Muscle of back (tissue), 13 donors: ENCODE measurements at places on chromosomes 2 and 18.

- no peak for DNase-seq
Observed at GRCh38 chr18:80252136-80252535, 4.8 kb upstream of the PARD6G start.

DNA sequence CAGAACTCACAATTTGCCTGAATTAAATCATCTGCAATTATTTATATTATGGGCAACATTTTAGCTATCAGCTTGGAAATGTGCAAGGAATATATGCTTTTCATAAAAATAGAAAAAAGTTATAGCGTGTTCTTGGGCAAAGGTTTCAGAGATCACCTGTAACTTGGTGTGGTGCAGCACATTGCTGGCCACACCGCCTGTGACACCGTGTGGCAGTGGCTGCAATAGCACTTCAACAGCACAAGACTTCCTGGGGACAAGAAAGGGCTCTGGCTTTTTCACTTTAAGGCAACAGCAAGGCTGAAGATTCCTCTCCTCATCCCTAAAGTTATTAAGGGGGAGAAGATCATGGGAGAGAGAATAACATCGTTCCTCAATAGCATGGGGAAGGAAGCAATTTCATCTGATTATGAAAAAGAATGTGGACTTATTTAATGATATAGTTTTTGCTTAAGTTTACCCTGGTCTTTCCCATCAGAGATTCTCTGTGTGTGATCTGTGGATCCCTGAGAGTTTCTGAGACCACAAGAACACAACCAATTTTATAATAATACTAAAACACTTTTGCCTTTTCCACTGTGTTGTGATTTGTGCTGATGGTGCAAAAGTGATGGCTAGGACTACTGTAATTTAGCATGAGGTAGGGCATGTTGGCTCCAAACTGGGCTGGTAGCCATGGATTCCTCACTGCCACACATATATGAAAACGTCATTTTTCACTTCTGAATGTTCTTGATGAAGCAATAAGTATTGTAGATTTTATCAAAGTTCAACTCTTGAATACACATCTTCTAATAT, 15.0 kb upstream of the SERPINB3 start:
- DNase-seq: no peak

GRCh38 chr2:64114063-64114911, 29.9 kb downstream of the PELI1 start:
- no peak for DNase-seq

- no peak for DNase-seq
Observed at GRCh38 chr2:96213379-96213778, 4.8 kb upstream of the STARD7 start.

DNA sequence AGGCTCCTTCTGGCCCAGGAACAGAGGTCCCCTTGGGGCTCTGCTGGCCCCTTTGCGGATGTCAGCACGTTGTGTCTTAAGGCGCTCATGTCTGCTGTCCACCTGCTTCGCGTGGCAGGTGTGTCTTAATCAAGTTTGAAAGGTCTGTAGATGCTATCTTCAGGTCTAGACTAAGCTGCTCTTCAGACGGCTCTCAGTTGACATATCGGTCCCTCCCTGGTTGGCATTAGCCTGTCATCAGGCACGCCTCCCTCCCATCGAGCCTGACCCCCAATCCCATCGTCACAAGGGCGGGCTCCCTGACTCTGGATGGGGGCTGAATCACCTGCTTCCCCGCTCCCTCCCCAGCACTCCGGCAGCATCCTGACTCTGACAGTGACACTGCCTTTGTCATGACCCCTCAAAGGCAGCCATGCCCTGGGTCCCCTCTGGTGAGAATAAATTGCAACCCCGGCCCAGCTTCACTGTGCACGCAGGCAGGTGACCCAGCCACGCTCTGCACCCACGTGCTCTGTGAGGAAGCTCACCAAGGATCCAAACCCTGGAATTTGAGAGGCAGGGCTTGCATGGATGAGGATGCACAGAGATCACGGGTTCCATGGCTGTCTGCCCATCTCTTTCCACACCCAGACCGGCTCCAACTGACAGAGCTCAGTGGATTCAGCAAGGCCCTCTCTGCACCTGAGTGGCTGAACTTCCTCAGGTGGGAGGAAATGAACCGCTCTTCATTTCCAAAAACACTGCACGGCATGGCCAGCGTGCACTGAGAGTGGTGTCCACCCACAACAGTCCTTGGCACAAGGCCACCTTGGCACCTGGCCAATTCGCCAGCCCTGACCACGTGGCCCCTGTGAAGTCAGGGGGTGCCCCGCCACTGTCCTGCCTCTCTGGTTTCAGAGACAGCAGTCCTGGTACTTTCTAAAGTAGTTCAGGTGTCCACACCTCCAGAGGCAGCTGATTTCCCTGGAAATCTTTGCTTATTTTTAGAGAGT, 110.2 kb upstream of the GPC1 start:
- no peak for DNase-seq

DNA sequence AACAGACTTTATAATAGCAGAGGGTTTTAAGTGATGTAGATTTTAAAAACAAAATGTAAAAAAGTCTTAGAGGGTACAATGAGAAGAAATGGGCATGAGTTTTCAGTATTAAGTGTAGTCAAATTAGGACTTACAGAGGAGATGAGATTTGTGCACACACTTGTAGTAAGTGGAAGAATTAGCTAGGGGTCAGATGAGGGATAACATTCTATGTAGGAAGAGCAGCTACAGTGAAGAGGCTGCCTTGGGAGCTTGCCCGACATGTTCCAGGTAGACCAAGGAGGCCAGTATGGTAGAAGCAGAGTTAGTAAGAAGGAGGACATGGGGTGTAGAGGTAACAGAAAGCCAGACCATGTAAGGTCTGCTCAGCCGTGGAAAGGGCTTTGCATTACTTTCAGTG, 189.2 kb upstream of the DSEL start:
- no peak for DNase-seq
